NCI-H1105 treated with DMSO at 0.1 percent for 48 hours (cell line): ENCODE measurements at places on chromosomes 2 and 18.

DNA sequence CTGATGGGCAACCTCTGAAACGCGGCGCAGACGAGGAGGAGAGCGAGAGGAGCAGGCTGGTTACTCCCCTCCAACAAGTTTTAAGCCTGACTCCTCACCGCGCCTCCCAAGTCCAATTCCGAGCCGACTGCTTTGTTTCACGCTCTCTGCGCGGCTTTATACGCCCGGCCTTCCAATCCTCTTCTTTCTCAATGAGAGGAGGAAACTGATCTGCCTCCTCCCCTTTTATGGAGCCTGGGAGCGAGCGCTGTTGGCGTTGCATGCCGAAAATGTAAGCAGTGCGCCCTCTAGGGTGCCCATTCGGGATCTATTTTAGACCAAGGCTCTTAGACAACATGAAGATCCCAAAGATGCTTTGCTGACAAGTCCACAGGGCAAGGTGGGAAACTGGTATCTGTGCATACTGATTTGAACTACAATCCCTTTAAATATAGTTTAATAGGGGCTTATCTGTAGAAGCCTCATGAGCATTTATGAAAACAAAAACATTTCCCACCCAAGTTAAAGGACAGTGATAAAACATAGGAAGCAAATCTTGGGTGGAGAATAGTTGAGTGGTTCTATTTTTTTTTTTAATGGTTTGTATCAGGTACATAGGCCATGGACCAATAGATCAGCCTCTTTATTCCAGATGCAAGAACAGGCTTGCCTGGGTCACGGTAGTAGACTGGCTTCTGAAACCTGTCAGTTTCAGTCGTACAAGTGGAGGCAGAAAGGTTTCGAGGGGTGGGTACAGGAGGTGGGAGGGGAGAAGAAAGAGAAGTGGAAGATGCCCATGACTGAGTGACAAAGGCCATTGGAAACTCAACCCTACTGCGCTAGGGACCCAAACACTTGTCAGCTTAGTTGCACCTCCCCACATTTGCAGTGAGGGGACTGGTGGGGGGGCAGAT lies at the start of gene RND3:
Gene RND3 (minus strand): TSS at position 131 of the 893 bp plus-strand sequence. CDS start 250 bp downstream, outside the sequence.
- DNase-seq, result peak; percentile 97

DNA sequence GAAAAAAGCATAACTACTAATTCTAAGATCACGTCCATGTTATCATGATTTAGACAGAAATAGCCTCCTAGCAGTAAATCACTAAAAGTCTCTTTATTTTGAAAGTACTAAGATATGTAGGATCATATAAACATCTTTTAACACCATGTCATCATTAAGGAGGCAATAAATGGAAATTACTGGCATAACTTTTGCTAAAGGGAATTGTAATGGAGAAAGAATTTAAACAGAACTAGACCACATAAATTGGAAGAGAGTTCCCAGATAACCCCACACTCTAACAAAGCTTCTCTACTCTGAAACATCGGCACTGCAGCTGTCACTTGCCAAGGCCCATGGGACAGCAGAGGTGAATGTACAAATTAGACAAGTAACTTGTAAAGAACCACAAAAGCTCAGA lies 29.5 kb downstream of the STK39 start:
- DNase-seq, result no peak

DNA sequence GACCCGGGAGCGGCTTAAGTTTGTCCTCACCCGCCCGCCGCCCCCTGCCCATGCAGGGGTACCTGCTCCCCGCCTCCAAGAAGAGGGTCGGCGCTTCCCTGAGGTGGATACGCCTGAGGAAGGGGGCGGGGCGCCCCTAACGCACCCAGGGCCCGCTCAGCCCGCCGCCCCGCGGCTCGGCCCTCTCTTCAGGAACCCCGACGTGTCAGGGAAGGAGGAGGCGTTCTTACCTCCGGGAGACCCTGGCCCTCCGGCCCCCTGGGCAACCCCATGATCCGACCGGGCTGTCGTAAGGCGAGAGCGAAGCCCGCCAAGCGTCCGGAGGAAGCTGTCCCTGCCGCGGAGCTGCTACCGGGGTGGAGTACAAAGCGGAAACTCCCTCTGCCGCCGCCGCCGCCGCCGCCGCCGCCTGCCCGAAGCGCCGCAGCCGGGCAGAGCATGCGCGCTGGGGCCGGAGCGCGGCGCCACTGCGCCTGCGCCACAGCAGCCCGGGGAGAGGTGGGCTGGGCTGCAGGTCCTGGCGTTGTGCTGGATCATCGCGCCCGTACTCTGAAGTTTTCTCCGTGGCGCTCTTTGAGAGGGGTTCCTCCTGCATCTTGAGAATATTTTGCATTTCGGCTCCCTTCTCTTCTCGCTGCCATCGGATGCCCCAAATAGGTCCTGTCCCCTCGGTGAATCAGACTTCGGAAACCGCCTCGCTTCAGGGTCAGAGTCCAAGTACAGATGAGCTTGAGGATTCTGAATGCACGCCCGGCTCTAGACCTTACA lies at the start of gene CCDC93:
Gene CCDC93 (minus strand): TSS at position 347 of the 768 bp plus-strand sequence. CDS start 75 bp downstream, at position 272.
- peak; percentile 62 for DNase-seq

DNA sequence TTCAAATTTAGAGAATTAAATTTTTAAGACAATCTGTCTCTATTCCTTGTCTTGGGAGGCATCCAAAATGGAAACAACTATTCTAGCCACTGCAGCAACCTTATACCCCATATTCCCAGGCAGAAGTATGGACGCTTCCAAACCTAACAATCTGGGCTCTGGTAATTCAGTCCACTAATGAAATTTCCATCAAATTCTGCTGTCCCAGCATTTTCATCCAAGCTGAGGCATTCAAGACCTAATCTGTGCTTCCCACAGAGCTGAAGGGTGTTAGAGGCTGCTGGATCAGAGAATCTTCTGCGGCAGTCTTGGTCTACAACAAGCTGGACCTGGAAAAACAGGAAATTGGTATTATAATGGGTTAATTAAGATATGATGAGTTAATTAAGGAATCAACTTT lies 42.5 kb upstream of the CYRIA start:
- DNase-seq, result no peak

DNA sequence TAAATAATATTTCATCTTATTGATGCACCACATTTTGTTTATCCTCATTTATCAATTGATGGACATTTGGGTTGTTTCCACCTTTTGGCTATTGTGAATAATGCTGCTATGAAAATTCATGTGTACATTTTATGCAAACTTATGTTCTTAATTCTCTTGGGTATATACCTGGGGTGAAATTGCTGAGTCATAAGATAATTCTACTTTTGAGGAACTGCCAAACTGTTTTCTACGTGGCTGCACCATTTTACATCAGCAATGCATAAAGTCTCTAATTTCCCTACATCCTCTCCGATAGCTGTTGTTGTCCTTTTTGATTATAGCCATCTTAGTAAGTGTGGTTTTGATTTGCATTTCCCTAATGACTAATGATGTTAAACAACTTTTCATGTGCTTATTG lies 116.5 kb upstream of the DLX2 start:
- DNase-seq, result no peak

DNA sequence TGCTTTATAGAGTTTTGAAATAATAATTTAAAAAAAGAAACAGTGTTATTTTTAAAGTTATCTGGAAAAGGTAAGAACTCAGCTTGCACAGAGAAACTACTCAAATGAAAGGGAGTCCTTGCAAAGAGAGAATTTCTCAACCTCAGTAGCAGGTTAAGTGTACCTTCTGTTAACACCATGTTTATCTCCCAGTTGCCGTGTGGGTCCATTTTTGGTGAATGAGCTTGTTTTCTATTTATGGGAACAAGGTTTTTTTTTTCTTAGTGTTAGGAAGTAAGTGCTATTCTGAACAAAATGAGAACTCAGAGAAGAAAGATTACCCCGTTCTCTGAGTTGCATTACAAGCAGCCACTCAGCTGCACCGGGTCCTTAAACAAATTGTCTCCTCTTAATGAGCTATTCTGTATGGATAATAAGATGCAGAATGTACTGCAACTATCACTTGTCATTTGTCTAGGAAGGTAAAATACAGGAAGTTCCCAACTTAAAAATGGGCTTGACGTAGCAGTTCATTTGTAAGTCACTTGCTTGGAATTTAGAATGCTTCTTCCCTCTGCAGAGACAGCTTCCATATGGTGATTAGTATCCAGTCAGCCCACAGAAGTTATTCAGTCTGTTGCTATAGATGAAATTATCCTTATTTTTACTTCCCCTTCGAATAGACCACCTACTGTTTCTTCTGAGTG lies 74.9 kb downstream of the LTBP1 start:
- no peak for DNase-seq

GRCh38 chr2:42233976-42234441 lies 64.9 kb downstream of the EML4 start:
- no peak for DNase-seq

- DNase-seq, result no peak
Observed at GRCh38 chr18:26312199-26312598, 86.0 kb downstream of the TAF4B start.

- DNase-seq, result no peak
Observed at GRCh38 chr2:95314598-95314963, 17.4 kb downstream of the KCNIP3 start.

GRCh38 chr2:98826856-98827255 lies 95.9 kb upstream of the MGAT4A start:
- no peak for DNase-seq

DNA sequence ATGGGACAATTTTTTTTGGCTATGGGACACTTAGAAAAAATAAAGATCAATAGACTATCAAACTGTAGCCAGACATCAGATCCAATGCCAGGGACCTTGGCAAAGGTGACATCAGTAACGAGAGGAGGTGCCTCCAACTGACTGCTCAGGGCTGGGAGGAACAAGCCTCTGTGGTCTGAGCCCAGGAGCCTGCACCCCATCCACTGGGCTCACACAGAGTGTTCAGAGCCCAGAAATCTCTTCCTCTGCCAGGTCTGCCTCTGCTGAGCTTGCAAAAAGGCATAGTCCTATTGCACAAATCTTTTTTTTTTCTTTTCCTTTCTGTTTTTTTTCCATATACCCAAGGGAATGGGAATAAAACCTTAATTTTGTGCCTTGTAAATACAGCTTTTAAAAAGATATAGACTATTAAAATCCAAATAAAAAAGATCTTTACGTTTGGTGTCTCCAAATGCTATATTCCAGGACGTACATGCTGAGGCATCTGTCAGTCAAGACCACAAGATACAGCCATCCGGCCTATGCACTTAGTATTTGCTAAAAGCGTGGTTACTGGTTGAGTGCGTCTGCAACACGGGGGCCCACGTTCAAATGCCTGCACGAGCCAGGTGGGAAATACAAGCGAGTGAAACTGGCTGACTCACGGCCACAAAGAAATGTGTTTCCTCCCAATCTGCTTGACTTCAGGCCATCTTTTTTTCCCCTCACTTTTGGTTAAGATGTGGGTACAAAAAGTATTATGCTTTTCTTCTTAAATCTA lies 7.8 kb upstream of the ARHGAP25 start:
- no peak for DNase-seq

- no peak for DNase-seq
Observed at GRCh38 chr2:183185534-183185933, 61.3 kb downstream of the NUP35 start.

DNA sequence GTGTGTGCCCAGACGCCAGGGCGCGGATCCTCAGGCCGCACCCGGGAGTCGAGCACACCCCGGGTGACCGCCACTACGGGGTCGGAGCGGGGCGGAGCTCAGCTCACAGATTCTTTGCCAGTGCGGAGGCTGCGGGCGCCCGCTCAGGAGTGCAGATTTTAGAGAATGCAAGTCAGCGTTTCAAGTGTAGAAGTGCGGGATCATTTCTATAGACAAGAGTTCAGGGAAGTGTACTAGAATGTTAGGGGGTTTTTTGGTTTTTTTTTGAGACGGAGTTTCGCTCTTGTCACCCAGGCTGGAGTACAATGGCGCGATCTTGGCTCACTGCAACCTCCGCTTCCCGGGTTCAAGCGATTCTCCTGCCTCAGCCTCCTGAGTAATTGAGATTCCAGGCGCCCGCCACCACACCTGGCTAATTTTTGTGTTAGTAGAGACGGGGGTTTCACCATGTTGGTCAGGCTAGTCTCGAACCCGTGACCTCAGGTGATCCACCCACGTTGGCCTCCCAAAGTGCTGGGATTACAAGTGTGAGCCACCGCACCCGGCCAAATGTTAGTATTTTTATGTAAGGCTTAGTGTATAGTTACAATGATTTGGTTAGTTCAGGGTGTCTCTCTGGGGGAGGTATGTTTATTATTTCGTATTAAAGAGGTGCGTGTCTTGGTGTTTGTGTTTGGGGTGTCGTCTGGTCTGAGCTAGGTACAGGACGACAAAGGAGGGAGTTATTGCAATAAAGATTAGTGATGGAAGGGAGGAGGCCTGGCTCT lies 619 bp upstream of the FAM168B start:
- no peak for DNase-seq

DNA sequence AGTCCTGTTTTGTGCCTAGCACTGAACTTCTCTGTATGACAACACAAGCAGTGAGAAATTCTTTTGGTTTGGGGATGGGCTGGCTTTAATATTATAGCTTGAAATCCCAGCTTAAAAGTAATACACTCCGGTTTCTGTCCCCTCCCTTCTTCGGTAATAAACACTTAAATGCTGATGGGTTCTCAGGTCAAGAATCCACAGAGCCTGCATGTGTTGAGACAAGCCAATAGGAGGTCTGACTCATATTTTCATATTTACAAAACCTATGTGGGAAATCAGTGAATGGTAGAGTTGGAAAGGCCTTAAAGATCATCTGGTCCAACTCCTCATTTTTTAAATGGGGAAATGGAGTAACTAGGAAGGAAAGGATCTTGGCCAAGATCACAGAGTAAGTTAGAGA lies 47.5 kb downstream of the VSNL1 start:
- no peak for DNase-seq

DNA sequence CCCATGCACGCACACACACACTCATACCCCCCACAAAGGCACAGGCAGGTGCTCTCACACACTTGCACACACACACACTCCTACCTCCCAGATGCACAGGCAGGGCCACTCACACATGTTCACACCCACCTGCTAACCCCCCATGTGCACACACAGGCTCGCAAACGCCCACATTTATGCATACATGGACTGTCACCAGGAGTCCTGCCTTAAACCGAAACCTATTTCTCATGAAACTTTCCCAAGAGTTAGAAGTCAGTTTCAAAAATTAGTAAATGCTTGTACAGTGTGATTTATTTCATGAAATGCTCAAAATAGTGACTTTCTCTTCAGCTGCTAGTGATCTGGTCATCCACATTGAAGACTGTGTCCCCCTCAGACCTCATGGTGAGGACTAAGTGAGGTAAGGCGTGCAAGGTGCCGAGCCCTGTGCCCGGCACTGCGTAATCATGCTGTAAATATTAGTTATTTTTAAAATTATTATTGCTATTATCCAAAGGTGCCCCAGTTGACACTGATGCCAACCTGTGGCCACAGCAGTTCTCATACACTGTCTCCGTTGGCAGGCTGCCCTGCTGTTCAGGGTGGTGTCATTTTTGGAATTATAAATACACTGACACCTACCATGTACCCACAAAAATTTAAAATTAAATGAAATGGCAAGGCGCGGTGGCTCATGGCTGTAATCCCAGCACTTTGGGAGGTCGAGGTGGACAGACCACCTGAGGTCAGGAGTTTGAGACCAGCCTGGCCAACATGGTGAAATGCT lies 12.4 kb downstream of the CNNM4 start:
- no peak for DNase-seq

DNA sequence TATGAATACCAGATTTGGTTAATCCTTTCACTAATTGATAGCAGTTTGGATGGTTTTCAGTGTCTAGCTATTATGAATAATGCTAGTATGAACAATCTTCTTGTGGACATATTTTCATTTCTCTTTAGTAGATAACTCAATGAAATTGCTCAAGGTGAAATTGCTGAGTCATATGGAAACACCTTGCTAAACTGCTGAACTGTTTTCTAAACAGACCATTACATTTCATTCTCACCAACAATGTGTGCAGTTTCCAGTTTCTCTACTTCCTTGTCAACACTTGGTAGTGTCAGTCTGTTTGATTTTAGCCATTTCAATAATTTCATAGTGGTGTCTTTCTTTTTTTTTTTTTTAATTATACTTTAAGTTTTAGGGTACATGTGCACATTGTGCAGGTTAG lies 250.0 kb downstream of the HRH4 start:
- no peak for DNase-seq

- no peak for DNase-seq
Observed at GRCh38 chr2:6999211-6999877, 82.1 kb downstream of the RNF144A start.
